ENCODE measurements at places on chromosomes 11 and 22.

- H3K27ac ChIP-seq: no peak overlapping the region
- H3K36me3 ChIP-seq: no peaks in the 10 kb centered on the region
- H3K4me1 ChIP-seq: no peaks in the 10 kb centered on the region
- no peak for DNase-seq
- H3K4me3 ChIP-seq: no peak overlapping the region
- no peaks in the 10 kb centered on the region for H3K27me3 ChIP-seq
Measured at GRCh38 chr11:130442737-130443136, 5.7 kb upstream of the ADAMTS15 start.

- no peak for DNase-seq
- no peak overlapping the region for H3K27ac ChIP-seq
- no peaks in the 10 kb centered on the region for H3K4me1 ChIP-seq
- H3K4me3 ChIP-seq: no peak overlapping the region
- H3K27me3 ChIP-seq: no peaks in the 10 kb centered on the region
Measured at GRCh38 chr22:36497910-36498665, 8.8 kb downstream of the FOXRED2 start.

DNA sequence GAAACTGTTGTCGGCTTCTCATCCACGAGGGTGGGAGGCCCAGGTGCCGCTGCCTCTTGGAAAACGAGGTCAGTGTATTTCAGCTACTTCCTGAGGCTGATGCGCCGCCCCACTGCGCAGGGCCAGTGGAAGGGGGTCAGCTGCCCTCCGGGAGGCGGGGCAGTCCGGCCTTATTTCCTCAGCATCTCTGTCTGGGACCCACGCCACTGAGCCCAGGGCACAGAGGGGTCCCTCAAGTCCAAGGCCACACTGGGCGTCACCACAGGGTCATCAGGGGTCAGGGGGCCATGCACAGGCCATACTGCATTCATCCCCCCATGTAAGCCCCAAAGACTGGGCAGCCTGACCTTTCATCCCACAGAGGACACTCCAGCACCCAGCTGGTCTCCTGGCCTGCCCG, 12.1 kb downstream of the RTN4R start:
- H3K4me1 ChIP-seq: no peaks in the 10 kb centered on the region
- H3K27ac ChIP-seq: no peak overlapping the region
- H3K36me3 ChIP-seq: no peaks in the 10 kb centered on the region

GRCh38 chr22:29309332-29310064, 3.0 kb downstream of the GAS2L1 start:
- peaks cover 11% of the 10 kb centered on the region for H3K27me3 ChIP-seq
- DNase-seq: peak; percentile 64
- peak overlapping the region; percentile 5 for H3K4me3 ChIP-seq
- peaks cover 4% of the 10 kb centered on the region for H3K36me3 ChIP-seq
- H3K27ac ChIP-seq: peak overlapping the region; percentile 87

DNA sequence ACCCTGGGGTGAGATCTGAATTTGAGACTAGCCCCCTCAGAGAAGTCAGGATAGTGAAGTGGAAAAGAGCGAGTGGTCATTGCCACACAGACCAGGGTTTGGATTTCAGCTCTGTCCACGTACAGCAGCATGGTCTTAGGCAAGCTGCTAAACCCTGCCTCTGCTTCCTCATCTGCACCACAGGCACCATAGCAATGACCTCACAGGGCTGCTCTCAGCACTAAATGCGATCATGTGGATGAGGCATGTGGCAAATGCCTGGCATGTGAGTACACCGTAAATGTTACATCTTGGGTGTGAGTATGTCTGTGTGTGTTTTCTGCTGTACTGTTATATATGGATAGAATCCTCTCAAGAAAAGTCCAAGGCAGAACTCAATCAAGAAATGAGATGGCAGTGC, 15.8 kb downstream of the NAV2 start:
- peaks cover 6% of the 10 kb centered on the region for H3K4me1 ChIP-seq
- no peak overlapping the region for H3K4me3 ChIP-seq
- no peak for DNase-seq
- H3K27ac ChIP-seq: no peak overlapping the region
- no peaks in the 10 kb centered on the region for H3K27me3 ChIP-seq

DNA sequence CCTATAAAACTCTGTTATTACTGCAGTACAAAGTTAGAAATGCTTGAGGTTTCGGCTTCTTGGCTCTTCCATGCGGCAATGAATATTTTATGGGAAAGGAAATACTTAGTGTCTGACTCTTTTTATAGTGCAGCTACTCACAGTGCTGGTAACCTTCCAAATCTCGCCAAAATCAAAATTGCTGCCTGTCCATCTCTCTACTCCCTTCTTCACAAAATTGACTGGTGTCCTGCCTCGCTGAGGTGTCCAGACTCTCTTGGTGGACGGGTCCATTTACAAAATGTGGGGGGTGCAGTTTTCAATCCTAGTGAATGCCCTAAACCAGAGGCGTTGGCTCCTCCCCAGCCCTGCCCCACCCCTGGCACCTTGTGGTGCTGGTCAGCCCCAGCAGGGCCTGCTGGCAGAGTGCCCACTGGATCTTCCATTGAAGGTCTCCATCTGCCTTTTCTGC, 73.5 kb downstream of the ZBTB16 start:
- H3K27ac ChIP-seq: no peak overlapping the region
- no peaks in the 10 kb centered on the region for H3K27me3 ChIP-seq
- DNase-seq: no peak
- H3K4me1 ChIP-seq: peaks cover 19% of the 10 kb centered on the region
- no peak overlapping the region for H3K4me3 ChIP-seq
